ENCODE measurements at places on chromosomes 12 and 14. TPM values are rescaled to one million over a fixed set of nuclear protein-coding genes. Genes with fewer than 3 reads are reported as not detected.

DNA sequence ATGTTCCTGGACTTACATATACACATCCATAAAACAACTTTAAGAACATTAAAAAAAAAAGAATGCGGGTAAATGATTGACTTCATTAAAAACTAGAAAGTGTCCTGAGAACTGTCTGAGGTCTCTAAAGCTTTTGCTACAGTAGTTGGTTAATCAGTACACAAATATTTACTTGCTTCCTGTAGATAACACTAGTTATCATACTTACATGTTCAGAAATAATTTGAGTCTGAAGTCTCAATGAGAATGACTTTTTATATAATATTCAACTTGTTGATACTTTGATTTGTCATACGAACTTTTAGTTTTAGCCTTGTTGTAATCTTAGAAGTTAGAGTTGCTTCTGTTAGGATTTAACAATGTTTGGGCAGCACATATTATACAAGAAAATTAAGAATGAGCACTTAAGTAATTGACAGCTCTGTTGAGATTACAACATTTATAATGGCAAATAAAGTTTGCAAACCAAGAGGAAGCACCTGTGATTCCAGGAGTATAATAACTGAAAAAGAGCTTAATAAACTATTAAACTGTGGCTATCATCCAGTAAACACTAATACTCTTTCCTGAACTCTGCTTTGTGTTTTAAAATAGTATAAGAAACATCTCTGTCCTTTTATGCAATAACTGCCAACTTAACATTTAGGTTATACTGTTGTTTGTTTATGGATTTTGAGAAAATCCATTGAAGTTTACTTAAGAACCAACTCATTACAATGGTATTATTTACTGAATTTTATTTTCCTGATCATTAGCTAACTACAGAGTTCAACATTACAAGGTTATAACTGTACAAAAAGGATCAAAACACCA is 131.7 kb downstream of the MIPOL1 start:
- DNase-seq: no peak

GRCh38 chr12:131369094-131369845 is 341.6 kb upstream of the SFSWAP start:
- no peak for DNase-seq

DNA sequence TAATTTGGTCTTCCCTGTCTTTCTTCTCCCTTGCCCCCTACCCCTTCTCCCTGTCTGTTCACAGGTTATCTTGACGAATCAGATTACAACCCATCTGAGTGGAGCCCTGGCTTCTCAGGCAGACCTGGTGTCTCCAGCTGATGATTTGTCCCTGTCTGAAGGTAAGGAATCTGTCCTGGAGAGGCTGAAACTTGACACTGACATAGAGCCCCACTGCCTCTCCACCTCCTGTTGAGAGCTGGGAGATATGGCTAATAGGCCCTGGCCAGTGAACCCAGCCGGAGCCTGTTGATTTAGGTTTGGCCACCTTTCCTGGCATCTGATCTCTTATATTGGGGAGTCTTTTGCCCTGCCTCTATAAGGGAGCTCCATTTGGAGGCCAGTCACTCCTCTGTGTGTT is 472.2 kb downstream of the RAD51B start:
- DNase-seq: no peak

- DNase-seq: no peak
Observed at GRCh38 chr14:39264558-39264957, 30.8 kb downstream of the MIA2 start.

The NRXN3 gene
- polyA plus RNA-seq: 1.6 TPM

The CTSG gene
- polyA plus RNA-seq: 0.66 TPM

- DNase-seq: no peak
Observed at GRCh38 chr12:112611908-112612307, 179.6 kb upstream of the RPH3A start.

- no peak for DNase-seq
Observed at GRCh38 chr12:98606359-98606988, 13.0 kb downstream of the SLC25A3 start.

The C3AR1 gene
- 3.9 TPM for polyA plus RNA-seq

All from right lung (tissue), 10 donors.